CD4-positive, alpha-beta T cell treated with Interleukin-21 for 1 hour (primary cell): ENCODE measurements at places on chromosomes 1 and 21.

- no peak for DNase-seq
These were observed 50.4 kb downstream of the CYYR1 start for GRCh38 chr21:26522704-26523103.

GRCh38 chr1:30596470-30596869 lies 126.9 kb downstream of the MATN1 start:
- DNase-seq: no peak

DNA sequence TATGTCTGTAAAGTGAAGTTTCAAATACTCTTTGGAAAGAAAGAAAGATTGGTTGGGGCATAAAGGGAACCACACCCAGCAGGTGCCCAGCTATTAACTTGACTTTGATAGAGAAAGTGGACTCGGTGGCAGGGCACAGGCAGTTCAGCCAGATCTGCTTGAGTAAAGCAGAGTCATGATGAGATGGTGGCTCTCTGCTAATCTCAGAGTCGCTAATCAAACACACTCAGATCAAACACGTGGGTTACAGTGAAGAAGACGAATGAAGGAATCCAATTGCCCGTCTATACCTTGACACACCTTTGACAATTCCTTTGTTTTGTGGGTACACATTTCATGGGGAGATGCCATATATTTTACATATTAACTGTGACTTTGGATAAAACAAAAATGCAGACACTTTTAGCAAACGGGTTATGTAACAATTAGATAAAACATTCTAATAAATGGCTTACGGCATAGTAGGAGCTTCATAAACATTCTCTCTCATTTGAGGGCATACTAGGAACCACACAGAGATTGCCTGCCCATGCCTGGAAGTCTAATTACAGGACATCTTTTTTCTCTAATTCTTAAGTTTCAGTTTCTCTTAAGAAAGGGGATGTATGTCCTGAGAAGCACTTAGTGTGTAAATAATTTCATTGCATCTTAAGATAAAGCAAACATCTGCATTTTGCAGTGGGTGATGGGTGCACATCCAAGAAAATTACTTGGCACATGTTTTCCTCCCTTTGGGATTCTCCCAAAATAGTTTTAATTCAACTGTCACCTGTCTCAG lies 7.2 kb downstream of the CBR1 start:
- no peak for DNase-seq

DNA sequence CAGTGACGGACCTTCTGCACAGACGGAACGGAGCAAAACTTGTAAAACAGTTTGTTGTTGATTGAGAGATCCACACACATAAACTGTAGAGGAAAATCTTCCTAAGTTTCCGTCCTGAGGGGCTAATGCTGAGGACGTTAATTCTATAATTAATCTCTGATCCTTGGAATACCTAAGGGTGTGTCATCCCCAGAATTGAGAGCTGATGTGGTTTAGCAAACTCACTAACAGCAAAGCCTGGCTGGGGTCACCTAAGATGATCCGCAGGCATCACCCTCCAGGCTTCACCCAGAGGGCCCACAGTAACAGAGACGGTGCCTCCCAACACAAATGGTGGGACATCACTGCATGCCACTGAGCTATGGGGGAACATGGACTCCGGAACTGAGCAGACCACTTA lies 97.5 kb downstream of the SMYD2 start:
- no peak for DNase-seq

DNA sequence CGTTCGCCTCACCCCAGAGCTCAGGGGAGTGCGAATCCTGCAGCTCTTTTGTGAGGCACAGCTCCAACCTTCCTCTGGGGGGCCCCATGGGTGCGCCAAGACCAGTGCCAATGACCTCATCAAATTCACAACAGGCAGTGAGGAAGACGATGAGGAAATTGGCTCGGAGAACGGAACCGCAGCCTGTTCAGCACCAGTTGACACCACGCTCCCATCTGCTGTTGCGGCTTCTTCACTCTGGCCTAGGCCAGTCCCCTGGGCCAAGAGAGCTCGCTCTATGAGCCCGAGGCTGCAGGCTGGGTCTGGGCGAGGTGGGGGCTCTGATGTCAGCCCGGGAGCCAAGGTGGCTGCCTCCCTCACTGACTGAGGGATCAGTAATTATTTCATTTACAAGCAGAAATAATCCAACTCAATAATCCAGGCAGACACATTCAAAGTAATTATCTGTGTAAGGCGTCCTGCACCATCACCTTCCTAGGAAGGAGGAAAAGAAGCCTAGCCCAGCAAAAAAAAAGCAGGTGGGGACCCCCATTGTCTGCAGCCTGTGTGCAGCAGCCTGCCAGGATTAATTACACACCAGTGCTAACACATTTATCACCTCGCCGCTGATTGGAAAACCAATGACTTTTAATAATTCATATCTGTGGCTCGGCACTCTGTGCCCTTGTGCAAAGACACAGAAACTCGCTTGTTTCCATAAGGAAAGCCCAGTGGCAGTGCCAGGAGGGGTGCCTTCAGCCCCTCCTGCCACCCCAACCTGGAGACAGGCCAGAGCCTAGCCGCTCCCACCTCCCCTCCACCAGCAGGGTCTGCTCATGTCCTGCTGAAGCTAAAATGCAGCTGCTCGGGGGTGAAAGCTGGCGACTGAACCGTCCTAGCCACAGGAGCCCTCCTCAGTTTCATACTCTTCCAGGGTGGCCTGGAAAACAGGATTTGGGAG lies 1.9 kb downstream of the PLEKHA6 start:
- no peak for DNase-seq

DNA sequence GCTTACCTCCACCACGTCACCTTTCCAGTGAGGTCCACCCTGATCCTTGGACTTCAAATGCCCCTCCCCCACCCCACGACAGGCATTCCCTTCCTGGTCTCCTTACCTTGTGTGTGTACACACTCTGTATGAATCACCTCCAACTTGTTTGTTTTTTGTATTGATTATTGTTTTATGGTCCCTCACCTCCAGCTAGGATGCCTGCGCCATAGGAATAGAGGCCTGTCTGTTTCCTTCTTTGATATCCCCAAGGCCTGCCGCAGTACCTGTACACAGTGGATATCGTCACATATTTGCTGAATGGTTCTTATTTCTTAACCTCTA lies 219.6 kb upstream of the POU3F1 start:
- DNase-seq: no peak

- DNase-seq: no peak
These were observed 46.3 kb upstream of the IRF2BP2 start for GRCh38 chr1:234656070-234656895.

- no peak for DNase-seq
These were observed 129.8 kb upstream of the CHODL start for GRCh38 chr21:18114810-18115209.

GRCh38 chr21:16968436-16968835 lies 544.4 kb upstream of the CXADR start:
- no peak for DNase-seq

- no peak for DNase-seq
These were observed 24.8 kb downstream of the TM2D1 start for GRCh38 chr1:61699911-61700851.

- DNase-seq: no peak
These were observed 2.2 kb upstream of the LIX1L start for GRCh38 chr1:145959957-145960467.

- DNase-seq: no peak
These were observed 4.0 kb upstream of the S100A3 start for GRCh38 chr1:153553096-153553495.
